ENCODE measurements at places on chromosomes 4 and X.

DNA sequence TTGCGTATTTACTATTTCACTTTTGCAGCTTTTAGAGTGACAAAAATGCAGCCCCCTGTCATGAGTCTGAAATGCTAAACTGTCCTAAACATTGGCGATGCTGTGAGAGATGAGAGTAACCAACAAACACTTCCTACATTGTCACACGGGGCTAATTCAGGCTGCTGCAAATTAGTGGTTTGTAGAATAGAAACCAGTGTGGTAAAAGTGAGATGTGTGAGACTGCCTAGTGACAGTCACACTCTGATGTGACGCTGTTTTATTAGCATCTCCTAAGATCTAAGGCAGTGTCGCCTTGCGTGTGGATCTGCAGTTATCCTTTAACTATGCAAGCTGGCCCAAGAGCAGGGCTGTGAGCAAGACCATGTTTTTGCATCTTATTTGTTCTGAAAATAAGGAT, 800.2 kb upstream of the TENM3 start:
- no peak for DNase-seq

DNA sequence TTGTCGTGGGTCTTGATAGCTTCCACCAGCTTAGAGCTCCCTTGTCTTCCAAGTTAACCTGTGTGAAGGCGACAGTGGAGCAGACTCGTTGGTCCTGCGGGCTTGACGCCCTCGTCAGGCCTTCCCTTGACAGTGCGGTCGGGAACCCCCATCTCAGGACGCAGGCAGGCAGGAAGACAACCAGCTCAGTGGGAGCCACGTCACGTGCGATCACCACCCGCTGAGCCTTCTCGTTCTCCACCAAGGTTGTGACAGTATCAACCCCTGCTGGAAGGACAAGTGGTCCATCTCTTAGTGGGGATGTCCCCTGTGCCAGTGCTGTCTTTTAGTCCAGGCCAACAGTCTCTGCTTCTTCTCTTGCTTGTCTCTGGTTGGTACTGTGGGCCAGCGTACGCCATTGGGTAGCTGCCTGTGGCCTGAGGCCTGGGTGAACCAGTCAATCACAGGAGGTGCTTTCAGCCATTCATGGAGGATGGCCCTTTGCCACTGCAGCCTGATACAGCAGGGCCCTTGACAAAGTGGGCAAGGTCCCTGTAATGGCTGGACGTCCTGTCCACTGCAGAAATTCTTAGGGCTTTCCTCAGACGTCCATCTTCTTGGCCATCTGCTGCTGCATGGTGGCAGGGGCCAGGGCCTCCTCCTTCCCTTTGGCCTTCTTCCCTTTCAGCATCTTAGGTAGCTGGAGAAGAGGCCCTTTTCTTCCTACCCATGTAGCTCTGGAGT, 31.4 kb downstream of the RGS12 start:
- peak; percentile 8 for DNase-seq

GRCh38 chr4:125313989-125314667, 627 bp upstream of the FAT4 start:
- no peak for DNase-seq

- no peak for DNase-seq
These were observed 17.8 kb upstream of the TLL1 start for GRCh38 chr4:165855191-165855590.

DNA sequence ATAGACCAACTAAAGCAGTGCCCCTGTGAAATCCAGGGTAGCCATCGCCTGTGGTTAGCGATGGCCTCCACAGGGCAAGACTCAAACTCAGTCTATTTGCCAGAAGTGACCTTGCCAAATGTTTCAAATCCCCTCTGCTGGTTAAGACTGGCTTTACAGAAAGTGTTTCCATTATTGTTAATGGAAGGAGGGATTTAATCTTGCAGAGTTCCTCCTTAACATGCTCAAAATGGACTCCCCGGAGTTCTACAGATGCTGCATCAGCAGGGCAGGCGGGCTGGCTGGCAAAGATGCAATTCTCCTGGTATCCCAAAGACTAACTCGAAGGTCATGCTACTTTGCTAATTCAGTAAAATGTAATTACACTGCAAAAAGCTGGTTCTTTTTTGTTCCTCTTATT, 313.0 kb upstream of the SLC7A11 start:
- DNase-seq = no peak

GRCh38 chrX:48835524-48836329, at the start of gene PCSK1N:
TSS of gene PCSK1N (minus strand) at chrX:48835610. CDS start at chrX:48835532, 78 bp downstream.
- DNase-seq = no peak

DNA sequence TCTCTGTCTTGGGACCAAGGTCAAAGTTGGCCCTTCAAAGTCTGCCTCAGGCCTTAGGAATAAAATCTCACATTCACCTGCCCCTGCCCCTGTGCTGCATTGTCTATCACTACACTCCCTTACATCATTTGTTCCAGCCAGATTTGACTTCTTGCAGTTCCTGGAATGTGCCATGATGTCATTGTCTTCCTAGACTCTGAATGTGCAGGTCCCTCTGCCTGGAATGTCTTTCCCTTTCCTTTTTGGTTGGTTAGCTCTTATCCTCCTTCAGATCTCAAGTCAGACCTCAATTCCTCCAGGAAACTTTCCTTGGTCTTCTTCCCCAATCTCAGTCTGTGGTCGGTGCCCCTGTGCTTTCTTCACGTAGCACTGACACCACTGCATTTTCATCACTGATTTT, 67.7 kb upstream of the EFNB1 start:
- DNase-seq = no peak

DNA sequence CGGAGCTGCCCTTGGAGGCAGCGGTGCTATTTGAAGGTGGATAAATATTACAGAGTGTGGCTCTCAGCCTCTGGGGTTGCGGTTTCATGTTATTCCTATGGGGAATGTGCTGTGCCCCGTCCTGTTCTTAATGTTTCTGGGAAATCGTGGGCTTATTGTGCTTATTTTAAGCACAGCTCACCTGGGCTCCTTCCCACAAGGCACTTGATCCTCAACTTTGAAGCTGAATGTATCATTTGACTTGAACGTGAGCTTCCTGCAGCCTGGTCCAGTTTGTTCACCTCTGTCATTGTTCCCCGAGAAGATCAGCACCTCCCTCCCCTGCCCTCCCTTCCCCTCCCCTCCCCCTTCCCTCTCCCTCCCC, 3.9 kb downstream of the SORCS2 start:
- DNase-seq = no peak

DNA sequence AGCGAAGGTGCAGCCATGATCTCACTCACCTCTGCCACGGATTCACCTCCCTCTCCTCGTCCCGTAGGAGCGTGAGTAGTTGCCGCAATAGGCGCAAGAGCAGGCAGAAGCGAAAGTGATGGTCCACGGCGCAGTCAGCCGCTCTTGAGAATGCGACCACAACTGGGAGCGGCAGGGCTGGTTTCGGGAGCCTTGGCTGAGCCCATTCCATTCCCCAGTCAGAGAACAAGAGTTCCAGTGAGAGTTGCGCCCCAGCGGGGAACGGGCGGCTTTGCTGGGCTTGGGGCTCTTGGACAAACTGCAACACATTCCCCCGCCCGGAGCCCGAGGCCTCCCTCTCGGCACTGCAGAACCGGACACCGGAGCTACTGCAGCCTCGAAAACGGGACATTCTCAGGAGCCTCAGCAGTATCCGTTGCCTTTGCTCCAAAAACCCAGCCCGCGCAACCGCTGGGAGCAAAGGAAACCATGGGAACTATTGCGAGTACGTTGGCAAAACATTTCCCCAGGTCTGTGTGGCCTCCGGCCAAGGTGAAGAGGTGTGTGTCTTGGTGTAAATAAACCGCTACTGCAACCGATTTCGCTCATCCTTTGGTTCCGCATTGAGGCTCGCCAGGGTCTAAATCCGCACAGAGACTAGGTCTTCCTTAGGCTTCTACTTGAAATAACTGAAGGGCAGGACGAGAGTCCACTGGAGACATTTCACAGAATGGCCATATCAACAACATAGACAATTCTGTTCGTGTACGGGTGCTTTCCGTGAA, 5.7 kb upstream of the ZBTB33 start:
- peak; percentile 88 for DNase-seq

- no peak for DNase-seq
These were observed 119.0 kb upstream of the BMP3 start for GRCh38 chr4:80911458-80911857.

GRCh38 chr4:15792974-15793373, 14.8 kb downstream of the CD38 start:
- DNase-seq = no peak

GRCh38 chr4:139754938-139755337, 89.3 kb downstream of the MGST2 start:
- DNase-seq = peak; percentile 37

DNA sequence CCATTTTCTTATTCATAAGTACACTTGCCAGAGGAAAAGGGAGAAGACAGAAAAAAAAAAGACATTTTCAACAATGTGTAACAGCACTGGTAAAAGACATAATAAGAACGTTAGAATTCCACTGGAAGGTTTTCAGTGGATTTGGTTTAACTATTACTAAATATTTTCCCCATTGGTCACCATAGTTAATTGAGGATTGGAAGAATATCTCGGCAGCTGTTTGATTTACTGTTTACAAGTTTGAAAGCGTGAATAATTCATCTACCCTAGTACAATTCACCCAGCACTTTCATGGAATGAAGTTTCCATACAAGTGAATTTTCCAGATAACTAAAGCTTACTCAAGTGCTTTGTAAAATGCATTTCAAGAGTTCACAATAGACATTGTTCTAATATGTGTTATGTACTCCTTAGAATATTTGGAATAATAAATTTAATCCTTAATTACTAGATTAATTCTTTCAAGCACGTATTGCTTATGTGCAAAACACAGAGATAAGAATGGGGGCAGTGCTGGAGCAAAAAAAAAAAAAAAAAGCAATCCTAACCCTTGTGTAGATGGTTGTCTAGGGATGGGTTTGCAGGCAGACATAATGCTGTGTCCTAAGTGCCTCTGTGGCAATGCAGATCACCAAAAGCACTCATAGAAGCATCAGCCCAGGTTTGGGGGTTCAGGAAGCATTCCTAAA, 57.1 kb downstream of the ENPEP start:
- DNase-seq = no peak

DNA sequence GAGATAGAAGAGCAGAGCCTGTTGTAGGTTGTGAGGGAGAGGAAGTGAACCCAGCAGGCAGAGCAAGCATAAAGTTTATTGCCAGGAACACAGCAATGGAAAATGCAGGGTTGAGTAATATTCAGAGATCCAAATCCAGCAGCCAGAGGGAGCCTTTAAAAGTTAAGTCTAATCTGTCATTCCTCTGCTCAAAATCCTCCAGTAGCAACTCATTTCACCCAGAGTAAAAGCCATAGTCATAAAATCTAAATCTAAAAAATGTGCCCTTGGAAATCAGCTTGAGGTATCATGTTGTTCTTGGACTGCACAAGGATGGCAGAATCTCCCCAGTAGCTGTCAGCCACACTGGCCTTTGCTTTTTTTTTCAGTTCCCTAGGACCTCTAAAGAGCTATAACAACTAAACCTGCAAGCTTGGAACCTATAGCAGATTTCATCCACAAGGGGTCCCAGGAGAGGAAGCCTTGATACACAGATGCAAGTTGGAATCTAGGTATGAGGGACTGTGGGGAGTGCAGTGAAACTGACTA, 62.9 kb upstream of the FRAS1 start:
- peak; percentile 28 for DNase-seq

DNA sequence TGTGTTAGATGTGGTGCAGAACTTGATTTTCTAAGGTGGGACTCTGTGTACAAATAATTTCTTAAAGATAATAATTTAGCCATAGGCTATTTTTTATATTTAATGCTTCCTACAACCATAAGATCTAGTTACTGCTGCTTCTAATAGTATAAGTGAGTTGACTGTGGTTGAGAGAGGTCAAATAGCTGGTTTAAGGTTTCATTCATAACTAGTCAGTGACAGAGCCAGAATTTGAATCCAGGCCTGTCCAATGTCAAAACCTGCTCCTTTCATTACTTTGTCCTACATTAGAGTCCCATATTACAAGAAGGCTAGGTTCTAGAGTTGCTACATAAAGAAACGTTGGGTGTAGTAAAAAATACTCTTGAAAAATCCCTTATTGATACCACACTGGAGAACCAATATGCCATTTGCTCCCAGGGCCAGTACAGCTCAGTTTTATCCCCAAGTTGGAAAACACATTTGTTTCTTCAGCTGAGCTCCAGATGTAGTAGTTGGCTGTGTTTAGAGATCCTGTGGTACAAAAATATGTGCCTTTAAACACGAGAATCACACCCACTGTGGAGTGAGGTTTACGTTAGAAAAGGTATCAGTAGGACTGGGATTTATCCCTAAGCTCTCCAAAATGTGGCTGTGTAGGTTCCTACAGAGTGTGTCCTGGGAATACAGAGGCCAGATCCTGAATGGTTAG, 84.3 kb downstream of the REPS2 start:
- DNase-seq = no peak

- no peak for DNase-seq
These were observed 126.2 kb upstream of the ANXA10 start for GRCh38 chr4:167966143-167966542.

- no peak for DNase-seq
These were observed 144.7 kb upstream of the VCX start for GRCh38 chrX:7698248-7698647.

GRCh38 chrX:40013266-40014195, 84.2 kb downstream of the BCOR start:
- DNase-seq = peak; percentile 84

GRCh38 chr4:53551958-53552357, 39.3 kb downstream of the LNX1 start:
- no peak for DNase-seq

DNA sequence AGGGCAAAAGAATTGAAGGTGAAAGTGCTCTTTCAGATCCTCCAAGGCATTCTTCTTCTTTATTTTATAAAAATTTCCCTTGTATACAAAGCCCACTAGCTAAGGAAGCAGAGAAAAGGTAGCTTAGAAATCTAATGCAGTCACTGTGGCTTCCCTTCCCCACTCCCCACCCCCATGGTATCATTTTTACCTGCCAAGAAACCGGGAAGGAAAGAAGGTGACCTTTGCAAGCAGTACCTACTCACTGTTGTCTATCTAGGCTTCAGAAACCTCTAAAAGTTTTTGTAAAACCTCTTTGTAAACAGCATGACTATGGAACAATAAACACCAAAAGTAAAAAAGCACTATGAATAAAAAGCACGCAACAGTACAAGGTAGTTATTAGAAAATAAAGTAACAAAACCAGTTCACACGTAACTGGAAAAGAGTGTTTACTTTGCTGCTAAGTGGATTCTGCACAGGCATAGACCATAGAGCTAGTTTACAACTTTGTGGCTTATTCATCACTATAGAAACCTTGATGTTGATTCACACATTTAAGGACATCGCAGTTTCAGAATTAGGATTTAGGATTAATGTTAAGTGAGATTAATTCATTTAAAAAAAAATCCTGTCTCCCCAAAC, 109.6 kb upstream of the FTHL17 start:
- no peak for DNase-seq

GRCh38 chr4:144645102-144645630, 790 bp upstream of the HHIP start:
- DNase-seq = peak; percentile 53

- no peak for DNase-seq
These were observed 803.8 kb upstream of the AMOT start for GRCh38 chrX:113644426-113644825.

GRCh38 chr4:81019006-81019405, 11.5 kb upstream of the BMP3 start:
- DNase-seq = no peak

DNA sequence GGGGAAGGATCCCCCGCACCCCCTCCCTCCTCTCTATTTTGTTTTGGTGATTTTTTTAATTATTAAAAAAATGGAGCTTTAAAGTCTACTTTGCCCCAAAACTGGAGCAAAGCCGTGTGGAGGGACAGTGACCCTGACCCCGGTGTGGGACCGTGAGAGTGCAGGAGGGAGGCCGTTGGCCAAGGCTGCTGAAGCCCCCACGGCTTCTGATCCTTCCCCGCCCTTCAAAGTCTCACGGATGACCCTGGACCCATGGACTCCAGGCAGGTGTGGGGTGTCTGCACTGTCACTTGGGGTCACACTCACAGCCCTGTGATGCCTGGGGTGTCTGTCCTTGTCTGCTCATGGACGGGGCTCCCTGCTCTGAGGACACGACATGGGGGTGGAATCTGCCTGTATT, 133.3 kb downstream of the CPZ start:
- no peak for DNase-seq

Measured in femur (tissue), 1 donor.